ENCODE measurements at places on chromosomes 2 and 18.
A peak's percentile ranks its signal among the peaks of the same experiment; 100 is the strongest.

DNA sequence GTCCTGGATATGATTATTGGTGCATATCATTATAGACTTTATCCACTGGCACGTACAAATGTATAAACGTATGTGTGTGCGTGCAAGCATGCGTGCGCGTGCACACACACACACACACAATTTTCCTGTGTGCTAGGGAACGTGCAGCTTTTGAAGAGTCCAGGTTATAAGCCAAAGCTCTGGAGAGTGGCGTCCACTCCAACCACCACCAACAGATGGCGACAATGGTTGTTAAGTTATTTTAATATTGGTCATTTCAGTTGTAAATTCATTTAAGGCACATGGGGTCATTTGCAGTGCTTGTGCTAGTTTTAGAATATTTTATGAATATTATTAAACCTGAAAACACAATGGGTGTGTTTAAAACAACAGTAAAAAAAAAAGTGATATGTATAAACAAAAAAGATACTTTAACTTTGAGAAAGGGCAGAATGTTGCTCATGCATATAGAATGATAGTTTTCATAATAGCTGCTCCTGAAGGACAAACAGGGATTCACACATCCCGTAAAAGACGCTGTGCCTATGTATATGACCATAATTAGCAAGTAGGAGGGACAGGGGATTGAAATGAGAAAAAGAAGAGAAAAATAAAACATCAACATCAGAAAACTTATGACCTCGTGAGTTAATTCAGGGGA is 124.2 kb upstream of the ITGB6 start:
- no peak for DNase-seq

GRCh38 chr2:216619411-216620393 is 13.5 kb upstream of the IGFBP2 start:
- DNase-seq = no peak

- DNase-seq = peak; percentile 7
These were observed 56.7 kb upstream of the MSTN start for GRCh38 chr2:190119257-190119656.

DNA sequence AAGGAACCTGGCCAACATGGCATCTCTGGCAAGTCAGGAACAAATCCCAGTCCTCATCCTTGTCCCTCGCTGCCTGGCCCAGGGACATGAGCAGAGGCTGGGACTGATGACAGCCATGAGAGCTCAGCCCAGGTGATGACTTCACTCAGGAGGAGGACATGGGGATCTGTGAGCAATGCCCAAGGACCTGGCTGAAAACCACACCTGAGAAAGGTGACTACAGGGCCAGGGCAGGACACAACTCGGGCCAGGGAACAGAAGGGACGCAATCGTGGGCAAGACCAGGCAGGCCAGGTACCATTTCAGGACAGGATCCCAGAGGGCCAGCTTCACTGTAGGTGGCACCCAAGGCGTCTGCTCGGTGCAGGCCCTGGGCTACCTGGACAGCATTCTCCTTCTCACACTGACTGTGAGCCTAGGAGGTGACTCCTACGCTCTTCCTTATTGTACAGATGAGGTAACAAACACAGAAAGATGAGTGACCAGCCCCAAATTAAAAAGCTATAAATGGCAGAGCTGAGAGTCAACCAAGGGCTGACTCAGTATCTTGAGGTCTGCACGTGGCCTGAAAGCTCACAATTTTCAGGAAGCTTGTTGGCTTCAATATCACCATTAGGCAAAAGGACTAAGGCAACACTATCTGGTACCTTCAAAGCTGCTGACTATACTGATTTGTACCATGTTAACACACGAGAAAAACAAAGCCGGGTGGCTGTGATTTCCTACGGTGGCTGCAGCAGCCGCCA is 141.1 kb downstream of the EIPR1 start:
- DNase-seq = no peak

DNA sequence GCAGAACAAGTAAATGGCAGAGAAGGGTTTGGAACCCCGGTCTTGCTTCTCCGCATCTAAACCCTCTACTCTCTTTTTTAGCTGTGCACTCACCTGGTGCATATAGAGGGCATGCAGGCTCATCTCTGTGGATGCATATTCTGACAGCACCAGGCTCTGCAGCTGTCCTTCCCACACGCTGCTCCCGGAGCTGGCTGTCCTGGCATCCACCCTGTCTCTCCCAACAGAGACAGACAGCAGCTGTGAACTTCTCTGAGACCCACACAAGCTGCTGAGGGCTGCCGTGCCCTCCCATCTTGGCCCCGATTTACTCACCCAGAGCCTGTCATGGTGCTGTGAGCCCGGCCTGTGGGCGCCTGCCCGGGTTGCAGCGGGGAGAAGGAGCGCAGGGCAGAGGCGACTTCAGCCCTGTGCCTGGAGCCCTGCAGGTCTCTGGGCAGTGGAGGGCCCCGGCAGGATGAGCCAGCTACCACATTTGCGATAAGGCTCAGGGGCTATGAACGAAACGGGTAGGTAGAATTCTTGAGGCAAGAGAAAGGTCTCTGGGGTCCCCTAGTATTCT is 3.3 kb upstream of the ABCB6 start:
- DNase-seq = no peak

- no peak for DNase-seq
These were observed 79.6 kb downstream of the STPG4 start for GRCh38 chr2:47075361-47076125.

DNA sequence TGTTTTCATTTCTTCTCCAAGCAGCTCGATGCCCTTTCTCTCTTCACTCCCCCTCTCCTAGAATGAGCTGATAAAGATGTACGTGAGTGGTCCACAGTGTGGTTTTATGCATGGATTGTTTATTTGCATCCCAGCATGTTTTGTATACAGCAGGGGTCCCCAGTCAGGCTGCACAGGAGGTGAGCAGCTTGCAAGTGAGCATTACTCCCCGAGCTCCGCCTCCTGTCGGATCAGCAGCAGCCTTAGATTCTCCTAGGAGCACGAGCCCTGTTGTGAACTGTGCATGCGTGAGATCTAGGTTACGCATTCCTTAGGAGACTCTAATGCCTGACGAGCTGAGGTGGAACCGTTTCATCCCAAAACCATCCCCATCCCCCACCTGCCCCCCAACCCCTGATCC is 262.6 kb downstream of the AGAP1 start:
- no peak for DNase-seq

DNA sequence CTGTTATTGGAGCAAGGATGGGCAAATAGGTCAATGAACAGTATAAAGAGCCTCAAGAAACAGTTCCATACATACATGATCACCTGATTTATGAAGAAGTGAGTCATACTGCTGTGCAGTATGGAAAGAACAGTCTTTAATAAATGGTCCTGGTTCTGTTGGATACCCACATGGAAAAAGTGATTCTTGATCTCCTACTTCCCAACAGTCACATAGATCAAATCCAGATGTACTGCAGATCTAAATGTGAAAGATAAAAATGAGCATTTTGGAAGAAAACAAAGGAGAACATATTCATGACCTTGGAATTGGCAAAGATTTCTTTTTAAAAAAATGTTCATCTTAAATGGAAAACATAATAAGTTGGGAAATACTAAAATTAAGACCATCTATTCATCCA is 75.8 kb downstream of the CCDC148 start:
- no peak for DNase-seq

- DNase-seq = no peak
These were observed 55.2 kb upstream of the RALBP1 start for GRCh38 chr18:9419956-9420631.

DNA sequence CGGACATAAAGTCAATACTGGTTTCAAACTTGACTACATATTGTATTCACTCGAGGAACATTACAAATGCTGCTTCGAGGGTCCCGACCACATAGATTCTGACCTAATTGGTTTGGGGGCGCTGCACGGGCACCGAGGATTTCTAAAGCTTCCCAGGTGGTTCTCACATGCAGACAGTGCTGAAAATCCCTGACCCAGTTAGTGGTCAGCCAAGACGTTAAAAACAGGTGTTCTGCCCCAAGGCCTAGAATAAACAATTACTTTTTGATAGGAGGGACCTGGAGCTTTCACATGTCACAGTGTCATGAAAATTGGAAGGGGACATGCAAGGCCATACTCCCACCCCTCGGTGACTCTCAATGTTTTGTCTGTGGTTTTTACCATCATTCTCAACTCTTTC is 368.9 kb downstream of the RNF144A start:
- DNase-seq = no peak
